ENCODE measurements at places on chromosomes 3 and 15.

DNA sequence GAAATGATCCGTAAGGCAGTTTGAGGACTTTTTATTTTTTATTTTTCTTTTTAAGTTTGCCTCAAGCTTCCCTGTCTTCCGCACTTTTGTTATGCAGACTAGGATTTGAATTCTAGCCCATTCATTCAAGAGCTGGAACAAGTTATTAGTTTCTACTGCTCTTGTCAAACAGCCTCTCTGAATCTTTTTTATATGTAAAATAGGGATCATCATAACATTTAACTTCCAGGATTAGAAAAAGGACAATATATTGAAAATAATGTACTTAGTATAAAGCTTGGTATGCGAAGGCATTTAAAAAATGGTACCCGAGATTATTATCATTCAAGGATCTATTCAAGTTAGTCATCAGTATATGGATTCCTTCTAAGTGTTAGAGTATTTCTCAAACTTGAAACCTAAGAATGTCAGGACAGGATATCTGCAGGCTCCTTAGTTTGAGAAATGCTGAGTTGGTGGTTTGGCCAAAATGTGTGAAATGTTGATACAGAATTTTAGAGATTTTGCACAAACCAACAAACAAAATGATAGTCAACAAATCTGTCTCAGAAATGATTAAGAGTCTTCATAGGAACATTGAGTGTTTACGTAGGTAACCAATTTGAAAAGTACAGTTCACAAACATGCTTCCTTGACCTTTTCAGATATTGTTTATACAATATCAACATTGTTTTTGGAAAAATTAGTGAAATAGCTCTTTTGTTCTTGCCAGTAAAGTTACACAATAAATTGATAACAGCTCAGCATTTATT, 40.5 kb upstream of the IGSF10 start:
- no peak for DNase-seq

DNA sequence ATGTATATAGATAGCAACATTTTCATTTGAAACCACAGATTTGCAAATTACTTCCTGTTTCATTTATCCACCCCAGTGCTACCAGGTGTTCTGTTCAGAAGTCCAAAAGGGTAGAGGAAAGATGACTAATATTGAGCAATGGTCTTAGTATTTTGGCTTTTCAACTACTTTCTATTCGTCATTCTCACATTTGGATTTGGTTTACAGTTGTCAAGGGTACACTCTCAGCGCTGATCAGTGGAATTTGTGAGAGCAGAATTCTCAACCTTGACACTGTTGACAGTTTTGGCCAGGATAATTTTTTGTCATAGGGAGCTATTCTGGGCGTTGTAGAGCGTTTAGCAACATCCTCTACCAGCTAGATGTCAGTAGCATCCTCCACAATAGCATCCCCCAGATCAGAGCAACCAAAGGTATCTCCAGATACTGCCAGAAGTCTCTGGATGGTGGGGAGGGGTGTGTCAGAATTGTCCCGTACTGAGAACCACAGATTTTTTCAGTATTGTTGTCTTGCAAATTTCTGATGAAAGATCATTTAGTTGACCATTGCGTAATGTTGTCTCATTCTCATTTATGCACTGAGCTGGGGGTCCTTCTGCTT, 4.2 kb downstream of the HMCES start:
- DNase-seq = no peak

- DNase-seq = peak; percentile 83
Measured at GRCh38 chr3:197750396-197750831, 731 bp downstream of the FYTTD1 start.

GRCh38 chr3:105197863-105198262, 168.8 kb upstream of the ALCAM start:
- DNase-seq = no peak

- no peak for DNase-seq
Measured at GRCh38 chr3:28544236-28544635, 195.6 kb upstream of the AZI2 start.

GRCh38 chr15:20348291-20348899, 193.2 kb downstream of the GOLGA6L6 start:
- no peak for DNase-seq

- DNase-seq = peak; percentile 39
Measured at GRCh38 chr15:60651734-60652141, 172.8 kb upstream of the ICE2 start.

DNA sequence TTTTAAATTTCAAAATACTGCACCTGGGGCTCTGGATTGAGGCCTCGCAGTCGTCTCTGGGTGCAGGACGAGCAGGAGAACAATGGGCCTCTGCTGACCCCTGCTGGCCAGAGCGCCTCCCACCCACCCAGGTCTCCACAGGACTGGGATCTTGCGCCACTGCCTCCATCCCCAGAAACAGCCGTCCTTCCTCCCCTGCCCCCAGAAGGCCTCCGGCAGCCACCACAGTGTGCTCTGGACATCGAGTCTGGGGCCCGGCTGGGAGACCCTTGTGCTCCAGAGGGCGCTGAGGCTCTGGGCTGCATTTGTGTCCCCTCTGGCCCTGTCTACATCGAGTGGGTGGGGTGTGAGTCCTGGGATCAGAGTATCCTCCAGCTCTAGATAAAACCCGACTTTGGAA, 6.7 kb upstream of the ACSBG1 start:
- peak; percentile 83 for DNase-seq

GRCh38 chr3:71341721-71342120, 241.8 kb downstream of the FOXP1 start:
- DNase-seq = no peak

GRCh38 chr15:74429781-74430400, 3.9 kb downstream of the SEMA7A start:
- no peak for DNase-seq

GRCh38 chr3:137110392-137110996, 152.7 kb downstream of the IL20RB start:
- DNase-seq = peak; percentile 58

DNA sequence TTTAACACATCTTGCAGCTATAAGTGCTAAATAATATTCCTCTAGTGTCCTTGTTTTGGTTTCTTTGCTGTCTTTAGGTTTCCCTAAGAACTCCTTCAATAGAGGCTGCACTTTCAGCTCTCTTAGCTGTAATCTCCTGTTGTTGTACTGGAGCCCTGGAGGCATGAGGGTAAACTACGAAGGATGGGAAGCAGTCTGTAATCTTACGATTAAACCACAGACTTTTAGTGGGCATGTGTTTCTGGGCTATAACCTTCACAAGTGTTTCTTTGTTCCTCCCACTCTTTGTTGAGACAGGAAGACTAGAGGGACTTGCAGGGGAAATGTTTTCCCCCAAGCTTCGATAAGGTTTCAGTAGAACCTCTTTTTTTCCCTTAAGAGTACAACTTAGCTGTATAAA, 1058.1 kb downstream of the NSUN3 start:
- peak; percentile 32 for DNase-seq

DNA sequence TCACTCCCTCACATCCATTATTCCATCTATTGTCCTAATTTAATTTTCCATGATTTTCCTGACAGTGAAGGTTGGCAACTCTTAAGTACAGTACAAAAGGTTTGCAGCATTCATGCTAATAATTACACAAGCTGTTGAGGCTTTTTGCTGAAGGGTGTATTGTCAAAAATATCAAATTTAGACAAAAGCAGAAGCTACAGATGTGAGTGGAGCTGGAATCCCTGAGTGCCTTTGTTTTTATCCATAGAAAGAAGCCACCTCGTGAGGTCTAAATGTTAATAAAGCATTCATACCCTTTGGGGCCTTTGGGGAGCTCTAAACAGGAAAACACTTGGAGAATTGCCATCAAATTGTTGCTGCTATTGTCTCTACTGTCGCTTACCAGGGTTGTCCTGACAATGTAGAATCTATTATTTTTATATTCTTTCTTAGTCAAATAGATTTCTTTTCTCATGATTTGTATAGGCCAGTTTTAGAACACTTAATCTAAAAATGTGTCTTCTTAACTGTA, 185.8 kb upstream of the ROBO1 start:
- DNase-seq = no peak

DNA sequence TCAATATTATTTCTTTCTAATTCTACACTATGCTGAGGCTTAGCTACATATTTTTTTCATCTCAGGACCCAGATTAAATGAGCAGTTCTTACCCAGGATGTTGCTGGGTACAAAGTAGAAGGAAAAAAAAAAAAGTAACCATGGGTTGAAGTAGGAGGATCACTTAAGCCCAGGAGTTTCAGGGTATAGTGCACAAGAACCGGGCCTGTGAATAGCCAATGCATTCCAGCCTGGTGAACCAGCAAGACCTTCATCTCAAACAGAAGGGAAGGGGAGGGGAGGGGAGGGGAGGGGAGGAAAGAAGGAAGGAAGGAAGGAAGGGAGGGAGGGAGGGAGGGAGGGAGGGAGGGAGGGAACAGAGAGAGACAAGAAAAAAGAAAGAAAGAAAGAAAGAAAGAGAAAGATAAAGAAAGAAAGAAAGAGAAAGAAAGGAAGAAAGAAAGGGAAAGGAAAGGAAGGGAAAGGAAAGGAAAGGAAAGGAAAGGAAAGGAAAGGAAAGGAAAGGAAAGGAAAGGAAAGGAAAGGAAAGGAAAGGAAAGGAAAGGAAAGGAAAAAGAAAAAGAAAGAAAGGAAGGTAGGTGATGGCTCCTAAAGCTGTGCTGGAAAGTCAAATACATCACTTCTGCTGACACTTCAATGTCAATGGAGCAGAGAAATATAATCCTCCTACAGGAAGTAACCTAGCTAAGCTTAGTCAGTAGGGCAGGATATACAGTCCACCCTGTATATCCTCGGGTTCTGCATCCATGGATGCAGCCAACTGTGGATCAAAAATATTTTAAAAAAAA, 206.8 kb upstream of the TGFBR2 start:
- DNase-seq = no peak

DNA sequence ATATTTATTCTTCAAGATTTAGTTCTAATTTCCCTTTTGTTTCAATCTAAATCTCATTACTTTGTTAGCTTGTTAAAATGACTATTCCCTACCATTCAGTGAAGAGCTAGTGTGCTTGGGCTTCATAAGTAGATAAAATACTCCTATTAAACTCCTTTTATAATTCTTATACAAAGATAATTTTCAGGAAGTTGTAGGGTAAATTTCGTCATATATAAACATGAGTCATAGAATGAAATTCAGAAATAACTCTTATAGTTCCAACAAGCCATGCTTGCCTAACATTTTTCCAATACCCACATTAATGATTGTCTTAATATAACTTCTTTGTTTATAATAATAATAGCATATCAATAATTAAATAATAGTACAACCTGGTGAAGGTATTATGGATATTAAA, 407.3 kb downstream of the NAALADL2 start:
- DNase-seq = no peak

- no peak for DNase-seq
Measured at GRCh38 chr15:57422113-57422754, 45.9 kb downstream of the CGNL1 start.

GRCh38 chr3:143839980-143840379, 8.3 kb downstream of the SLC9A9 start:
- DNase-seq = no peak

- DNase-seq = no peak
Measured at GRCh38 chr15:29921130-29921601, 98.9 kb upstream of the TJP1 start.

DNA sequence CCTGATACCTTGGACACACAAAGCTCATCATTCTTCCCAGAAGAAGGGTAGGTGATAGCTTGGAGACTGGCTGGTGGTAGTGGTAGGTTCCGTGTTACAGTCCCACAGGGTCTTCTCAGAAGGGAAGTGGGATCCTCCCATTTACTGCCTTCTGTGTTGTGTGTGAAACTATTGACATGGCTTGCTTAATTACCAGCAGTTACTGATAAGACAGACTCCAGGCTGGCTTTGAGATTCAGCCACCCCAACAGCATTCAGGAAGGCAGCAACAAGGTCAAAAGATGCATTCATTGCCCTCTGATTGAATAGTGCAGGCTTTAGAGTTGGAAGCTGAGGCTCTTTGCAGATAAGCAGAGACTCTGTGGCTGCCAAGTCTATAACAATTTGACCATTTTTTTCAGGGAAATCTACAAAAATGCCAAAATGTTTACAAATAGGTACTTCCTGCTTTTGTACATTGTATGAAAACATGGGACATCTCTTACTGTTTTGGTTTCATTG, 7.7 kb downstream of the ARNT2 start:
- no peak for DNase-seq

DNA sequence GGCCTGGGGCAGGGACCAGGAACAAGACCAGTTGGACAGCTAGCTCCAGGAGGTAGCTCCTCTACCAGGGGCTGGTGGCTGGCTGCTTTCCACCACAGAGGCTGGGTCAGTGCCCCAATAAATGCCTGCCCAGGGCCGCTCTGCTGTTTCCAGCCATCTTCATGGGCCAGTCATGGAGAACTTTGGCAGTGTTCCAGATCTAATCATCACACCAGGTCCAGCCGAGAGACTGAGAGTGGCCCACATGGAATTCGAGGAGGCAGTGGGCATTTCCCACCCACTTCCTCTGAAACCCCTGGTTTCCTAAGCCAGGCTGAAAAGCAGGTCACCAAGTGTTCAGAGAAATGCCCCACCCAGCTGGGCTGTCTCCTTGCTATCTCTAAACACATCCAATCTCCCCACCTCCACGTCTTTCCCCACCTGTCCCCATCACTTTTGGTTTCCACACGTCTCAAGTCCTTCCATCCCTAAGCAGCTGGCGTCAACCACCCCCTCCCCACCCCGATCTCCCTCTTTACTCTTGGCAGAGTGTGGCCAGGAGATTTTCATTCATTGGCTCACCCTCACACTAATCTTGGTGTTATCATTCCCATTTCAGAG, 190.0 kb upstream of the LINGO1 start:
- DNase-seq = no peak

GRCh38 chr3:28547677-28548076, 199.1 kb upstream of the AZI2 start:
- no peak for DNase-seq

DNA sequence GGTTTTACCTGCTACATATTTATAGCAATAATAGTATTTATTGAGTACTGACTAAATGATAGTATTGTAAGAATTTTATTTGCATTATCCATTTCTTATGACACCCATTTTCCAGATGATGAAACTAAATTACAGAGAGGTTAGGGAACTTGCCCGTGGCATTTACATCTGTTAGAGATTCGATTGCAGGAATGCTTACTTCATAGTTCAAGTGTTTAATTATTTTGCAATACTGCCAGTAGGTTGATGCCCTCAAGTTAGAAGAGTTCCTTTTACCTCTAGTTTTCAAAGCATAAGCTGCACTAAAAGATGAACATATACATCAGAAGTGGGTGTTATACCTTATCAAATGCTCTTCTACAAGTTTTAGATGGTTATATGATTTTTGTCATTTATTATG, 362.8 kb upstream of the RGMA start:
- DNase-seq = no peak

DNA sequence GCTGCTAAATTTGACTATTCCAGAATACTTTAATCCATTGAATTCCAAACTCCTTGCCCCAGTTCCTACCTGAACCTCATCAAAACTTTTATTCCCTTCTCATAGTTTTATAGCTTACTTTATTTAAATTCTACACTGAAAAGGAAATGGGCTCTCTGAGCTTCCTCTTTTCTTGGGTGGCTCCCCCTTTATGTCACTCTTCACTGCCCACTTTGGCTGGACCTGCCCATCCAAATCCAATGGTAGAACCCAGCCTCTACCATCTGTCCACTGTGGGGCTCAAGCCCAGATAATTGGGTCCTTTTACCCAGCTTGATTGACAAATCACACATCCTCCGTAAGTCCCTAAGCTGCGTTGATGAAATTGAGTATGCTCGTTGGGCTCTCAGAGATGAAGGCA, 216.5 kb downstream of the BBX start:
- no peak for DNase-seq

- no peak for DNase-seq
Measured at GRCh38 chr3:127805026-127805753, 17.1 kb downstream of the MGLL start.

GRCh38 chr3:126308394-126309125, 48.6 kb downstream of the KLF15 start:
- no peak for DNase-seq
